ENCODE measurements at places on chromosomes 12 and 14.

DNA sequence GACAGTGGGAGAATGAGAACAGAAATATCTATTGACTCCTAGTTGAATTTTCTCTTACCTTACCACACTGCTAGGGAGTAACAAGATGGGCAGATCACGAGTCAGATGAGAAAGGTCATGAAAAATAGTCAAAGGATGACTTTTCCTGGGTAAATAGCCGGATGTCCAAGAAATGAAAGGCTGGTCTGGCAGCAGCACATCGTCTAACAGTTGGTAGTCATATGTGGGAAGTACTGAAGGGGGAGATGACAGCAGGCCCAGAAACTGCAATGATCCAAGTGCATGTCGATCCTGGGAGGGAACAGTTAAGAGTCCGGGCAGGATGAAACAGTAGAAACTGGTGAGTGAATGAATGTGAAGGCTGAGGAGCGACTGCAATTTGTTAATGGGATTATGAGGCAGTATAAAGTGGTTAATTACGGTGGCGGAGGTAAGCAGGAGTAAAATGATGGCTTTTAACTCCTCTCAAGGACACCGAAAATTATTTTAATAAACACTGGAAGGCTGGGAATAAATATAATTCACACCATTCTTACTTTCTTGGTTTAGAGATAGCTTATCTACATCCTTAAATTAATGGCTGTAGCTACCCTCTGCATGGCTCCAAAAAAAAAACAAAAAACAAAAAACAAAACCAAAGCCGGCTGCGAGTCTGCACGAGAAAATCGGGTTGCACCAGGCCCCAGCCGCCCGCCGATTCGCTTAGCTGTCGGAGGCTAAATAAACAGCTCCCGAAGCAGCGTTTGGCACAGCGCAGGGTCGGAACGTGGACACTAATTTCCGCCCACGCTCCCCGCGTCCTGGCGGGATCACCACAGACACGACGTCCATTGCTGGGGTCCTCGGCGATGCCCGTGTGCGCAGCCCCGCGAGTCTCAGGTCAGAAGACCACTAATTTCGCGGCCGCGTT, 1.0 kb upstream of the ERC1 start:
- no peak for DNase-seq

GRCh38 chr12:3069714-3070113, 7.5 kb upstream of the TSPAN9 start:
- no peak for DNase-seq

GRCh38 chr14:33932576-33933345, 18.1 kb downstream of the EGLN3 start:
- DNase-seq, result no peak

DNA sequence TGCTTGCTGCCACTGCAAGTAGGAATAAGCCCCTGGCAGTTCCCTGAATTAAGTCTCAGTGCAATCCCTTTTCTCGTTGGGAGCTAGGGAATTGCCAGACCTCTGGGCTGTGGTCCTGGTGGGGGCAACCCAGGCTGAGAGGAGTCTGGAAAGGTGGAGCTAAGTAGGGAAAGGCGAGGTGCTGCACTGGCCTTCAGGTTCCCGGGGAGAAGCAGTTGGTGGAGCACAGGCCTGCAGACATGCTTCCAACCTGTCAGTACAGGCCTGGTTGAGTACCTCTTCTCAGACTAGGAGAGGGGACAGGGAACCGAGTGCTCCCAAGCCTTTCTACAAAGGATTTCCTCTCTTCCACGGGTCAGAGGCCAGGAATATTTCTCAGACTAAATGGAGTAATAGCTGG, 1.5 kb downstream of the NRIP2 start:
- DNase-seq, result no peak

- DNase-seq, result no peak
Observed at GRCh38 chr12:112294793-112295192, 87.4 kb downstream of the HECTD4 start.

GRCh38 chr14:59293935-59294661, 105.6 kb downstream of the DAAM1 start:
- DNase-seq, result no peak

DNA sequence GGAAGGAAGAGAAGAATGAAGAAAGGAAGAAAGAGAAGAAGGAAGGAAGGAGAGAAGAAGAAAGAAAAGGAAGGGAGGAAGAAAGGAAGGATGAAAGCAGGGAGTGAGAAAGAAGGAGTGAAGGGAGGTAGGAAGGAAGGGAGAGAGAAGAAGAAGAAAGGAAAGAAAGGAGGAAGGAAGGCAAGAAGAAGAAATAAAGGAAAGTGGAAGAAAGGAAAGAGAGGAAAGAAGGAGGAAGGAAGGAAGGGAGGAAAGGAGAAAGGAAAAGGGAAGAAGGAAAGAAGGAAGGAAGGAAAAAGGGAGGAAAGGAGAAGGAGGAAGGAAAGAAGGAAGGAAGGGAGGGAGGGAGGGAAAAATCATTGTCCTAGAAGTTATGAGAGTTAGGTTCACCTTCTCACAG, 696.6 kb upstream of the TMEM132C start:
- DNase-seq, result no peak

DNA sequence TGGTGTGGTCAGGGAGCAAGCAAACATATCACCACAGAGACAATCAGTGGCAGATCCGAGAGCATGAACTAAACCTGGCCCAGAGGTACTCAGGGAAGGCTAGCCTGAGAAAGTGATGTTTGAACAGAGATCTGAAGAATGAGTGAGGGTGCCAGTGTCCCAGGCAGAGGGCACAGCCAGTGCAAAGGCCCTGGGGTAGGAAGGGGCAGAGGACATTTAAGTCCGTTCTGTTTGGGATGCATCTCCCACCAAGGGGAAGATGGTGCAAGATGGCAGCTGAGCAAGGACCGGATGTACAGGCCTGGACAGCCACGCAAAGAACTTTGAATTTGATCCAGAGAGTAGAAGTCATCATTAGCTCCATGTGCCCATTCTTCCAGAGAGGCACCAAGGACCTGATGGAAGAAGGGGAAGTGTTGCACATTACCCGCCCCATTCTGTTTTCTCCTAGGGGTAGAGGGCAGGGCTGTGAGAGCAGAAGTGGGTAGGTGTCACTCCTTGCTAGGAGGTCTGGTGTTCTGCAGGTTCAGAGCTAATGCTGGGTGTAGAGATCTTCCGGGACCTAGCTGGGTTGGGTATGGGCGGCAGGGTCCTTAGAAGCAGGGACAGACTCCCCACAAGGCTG, 3.9 kb downstream of the DTX1 start:
- DNase-seq, result no peak

DNA sequence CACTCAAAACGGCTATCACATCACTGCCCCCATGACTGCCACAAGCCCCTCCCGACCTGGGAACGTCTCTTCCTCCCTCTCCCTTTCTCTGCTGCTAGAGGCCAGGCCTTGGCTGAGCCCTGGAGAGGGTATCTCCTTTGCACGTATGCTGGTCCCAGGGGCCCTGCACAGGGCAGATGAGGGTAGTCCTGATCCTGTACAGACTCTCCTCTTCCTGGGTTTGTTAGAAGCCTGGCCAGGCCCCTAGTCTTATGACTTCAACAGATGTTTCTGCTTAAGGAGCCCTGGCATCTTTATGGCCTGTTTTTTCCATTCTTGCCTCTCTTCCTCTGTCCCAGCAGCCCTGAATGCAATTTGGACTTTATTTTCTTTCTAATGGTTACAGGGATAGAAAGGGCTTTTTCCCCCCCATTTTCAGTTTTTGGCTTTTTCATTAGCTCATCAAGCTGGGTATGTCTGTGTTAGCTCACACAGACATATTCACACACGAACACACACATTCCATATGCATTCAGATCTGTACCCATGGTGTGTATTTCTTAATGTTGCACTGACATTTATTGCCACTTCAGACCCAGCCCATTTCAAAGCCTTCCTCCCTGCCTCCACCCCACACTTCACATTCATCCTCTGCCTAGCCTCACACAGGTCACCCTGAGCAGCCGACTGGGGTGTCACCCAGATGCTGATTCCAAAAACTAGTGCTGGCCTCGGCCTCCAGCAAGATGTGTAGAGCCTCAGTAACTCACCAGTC, 203.2 kb downstream of the ZFP36L1 start:
- no peak for DNase-seq

DNA sequence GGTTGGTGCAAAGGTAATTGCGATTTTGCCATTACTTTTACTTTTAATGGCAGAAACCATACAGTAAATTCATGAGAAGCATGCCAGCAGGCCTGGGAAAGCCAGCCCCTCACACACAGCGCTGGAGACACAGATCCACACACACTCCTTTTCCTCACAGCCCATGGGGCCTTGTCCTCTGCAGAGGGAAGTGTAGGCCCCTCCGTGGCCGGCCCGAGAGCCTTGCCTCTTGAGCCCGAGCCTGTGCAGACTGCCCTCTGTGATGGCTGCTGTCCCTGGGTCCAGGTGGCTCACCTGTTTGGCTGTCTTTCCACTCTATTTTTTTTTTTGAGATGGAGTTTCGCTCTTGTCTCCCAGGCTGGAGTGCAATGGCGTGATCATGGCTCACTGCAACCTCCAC, 39.3 kb downstream of the XRCC3 start:
- DNase-seq, result no peak

DNA sequence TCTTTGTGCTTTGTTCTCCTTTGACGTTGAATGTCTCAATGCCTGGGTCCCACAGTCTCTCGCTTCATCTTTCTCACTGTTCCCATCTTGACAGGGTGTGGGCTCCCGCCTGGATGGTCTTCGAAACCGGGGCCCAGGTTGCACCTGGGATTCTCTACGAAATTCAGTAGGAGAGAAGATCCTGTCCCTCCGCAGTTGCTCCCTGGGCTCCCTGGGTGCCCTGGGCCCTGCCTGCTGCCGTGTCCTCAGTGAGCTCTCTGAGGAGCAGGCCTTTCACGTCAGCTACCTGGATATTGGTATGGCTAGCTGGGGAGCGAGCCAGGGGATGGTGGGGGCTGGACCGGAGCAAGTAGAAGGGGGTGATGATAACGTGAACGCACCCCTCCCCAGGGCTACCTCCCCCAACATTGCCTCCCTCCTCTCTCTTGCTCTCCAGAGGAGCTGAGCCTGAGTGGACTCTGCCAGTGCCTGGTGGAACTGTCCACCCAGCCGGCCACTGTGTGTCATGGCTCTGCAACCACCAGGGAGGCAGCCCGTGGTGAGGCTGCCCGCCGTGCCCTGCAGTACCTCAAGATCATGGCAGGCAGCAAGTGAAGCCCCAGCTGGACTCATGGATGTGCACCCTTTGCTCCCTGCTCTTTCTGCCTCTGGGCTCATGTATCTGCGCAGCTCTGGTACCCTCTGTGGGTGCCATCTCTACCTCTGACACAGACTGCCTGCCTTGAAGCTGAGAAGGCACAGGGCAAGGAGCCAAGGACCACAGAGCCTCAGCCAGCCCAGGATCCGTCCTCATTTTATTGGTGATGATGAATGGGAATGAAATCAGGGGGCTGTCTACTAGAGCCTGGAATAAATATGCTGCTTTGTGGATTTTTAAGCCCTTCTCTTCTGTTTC, 1.5 kb downstream of the NPFF start:
- DNase-seq, result no peak

GRCh38 chr14:93978735-93979134, 2.4 kb upstream of the ASB2 start:
- no peak for DNase-seq

GRCh38 chr12:99772274-99772673, 124.7 kb downstream of the GARIN6 start:
- no peak for DNase-seq

DNA sequence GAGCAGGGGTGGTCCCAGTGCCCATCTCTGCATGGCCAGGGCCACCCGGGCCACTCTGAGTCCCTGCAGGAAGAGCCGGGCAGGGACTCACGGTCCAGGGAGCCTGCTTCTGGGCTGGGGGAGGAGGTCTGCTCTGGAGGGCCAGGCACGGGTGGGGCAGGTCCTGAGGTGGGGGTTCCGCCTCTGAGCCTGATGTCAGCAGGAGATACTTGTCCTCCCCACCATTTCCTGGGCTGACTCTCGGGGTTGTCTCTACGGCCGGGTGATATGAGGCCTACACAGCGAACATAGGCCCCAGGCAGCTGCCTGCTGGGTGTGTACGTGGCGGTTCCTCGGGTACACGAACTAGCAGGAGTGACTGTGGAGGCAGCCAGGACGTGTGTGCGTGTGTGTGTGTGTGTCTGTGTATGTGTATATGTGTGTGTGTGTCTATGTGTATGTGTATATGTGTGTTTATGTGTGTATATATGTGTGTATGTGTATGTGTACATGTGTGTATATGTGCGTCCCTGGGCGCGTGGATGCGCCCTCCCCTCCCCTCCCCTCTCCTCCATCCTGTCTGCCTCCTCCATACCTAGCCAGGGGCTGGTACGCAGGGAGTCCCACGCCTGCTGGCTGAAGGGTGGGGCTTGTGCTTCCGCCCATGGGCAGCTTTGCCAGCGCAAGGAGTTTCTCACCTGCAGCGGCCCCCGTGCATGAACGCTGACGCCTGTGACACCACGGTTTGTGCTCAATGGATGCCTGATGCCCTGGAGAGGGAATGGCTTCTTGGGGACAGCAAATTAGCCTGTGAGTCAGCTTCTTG, 30.4 kb upstream of the TRAF3 start:
- DNase-seq, result no peak

GRCh38 chr12:4905316-4905715, 4.4 kb upstream of the KCNA1 start:
- no peak for DNase-seq

DNA sequence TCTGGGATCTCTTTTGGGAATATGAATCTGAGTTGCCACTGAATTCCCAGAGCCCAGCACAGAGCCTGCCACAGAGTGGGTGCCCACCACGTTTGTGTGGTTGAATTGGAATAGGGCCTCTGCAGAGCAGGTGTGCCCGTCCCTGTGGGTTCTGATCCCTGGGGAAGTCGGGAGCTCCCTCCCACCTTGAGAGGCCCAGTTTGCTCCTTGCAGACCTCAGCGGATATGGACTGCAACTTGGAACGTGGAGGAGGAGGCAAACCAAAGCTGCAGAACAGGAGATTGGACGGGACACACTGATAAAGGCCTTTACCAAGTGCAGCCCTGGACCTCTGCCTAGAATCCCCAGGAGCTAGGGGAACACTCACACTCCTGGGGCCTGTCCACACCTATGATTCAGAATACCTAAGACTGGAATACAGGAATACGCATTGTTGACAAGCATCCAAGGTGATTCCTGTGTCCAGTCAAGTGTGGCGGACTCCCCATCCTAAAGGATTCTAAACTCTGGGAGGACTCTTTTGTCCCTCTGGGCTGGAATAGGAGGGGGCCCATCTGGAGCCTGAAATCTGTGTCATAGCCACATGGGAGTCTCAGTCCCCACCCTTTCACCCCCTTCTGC, 2.4 kb downstream of the KRT76 start:
- no peak for DNase-seq

DNA sequence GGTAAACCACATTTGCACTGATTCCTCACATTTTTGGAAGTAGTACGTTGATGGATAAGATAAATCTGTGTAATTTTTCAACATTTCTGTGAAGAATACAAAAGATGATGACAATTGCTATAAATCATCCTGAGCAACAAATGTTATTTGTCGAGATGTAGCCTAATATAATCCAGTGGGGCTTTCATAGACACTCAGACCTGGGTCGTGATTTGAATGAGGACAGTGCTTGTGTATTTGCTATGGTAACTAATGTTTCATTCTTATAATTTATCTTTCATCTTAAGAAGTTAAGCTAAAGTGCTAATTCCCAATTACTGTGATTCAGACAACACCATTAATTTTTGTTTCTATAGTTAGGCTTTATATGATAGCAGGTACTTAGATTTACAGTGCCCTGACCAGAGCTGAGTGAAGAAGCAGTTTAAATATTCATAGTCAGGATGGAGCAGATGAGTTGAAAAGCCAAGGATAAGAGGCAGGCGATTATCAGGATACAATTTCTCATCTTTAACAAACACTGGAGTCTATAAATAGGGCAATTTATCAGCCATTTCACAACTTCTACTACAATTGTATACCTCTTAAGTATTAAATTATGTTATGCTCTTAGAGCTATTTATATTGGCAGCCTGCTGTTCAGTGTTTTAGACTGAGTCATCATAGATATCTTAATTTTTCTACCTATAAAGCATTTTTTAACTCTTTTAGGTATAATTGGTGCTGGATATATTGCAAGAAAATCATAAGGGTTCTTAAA, 359.9 kb downstream of the TRHDE start:
- no peak for DNase-seq
